ENCODE measurements at places on chromosomes 3 and 15.

GRCh38 chr3:39208463-39209055 is 16.2 kb upstream of the XIRP1 start:
- peak; percentile 20 for DNase-seq

DNA sequence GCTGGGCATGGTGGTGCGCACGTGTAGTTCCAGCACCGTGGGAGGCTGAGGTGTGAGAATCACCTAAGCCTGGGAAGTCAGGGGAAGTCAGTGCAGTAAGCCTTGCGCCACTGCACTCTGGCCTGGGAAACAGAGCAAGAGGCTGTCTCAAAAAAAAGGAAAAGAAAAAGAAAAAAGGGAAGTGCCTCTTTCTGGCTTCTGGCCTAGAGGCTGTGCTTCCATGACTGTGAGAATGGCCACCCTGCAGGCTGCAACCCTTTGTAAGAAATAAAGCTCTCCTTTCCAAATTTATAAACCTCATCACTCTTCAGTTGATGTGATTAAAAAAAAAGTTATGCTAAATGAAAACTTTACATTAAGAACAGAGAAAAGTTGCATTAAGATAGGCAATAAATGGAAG is 774.3 kb downstream of the TUSC7 start:
- DNase-seq = no peak

- peak; percentile 47 for DNase-seq
These were observed 187.1 kb upstream of the DNAJC19 start for GRCh38 chr3:181176601-181177000.

GRCh38 chr3:71392251-71392650 is 191.3 kb downstream of the FOXP1 start:
- DNase-seq = no peak

DNA sequence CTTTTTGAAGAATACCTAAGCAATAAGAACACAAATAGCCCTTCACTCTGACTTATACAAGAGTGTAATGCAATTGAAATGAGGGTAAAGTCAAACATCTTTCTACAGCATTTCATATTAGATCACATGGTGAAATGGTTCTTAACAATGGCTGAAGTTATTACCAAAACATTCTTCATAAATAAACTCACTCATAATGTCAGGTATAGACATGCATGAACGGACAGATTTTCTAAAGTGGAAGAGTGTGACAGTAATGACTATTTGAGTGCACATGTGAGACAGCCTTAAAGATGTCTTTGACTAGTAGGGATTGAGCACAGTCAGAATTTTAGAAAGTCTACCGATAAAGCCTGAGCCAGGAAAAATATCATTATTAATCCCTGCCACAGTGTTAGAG is 471.0 kb downstream of the ZPLD1 start:
- DNase-seq = no peak

GRCh38 chr3:29397406-29397805 is 116.5 kb downstream of the RBMS3 start:
- no peak for DNase-seq

DNA sequence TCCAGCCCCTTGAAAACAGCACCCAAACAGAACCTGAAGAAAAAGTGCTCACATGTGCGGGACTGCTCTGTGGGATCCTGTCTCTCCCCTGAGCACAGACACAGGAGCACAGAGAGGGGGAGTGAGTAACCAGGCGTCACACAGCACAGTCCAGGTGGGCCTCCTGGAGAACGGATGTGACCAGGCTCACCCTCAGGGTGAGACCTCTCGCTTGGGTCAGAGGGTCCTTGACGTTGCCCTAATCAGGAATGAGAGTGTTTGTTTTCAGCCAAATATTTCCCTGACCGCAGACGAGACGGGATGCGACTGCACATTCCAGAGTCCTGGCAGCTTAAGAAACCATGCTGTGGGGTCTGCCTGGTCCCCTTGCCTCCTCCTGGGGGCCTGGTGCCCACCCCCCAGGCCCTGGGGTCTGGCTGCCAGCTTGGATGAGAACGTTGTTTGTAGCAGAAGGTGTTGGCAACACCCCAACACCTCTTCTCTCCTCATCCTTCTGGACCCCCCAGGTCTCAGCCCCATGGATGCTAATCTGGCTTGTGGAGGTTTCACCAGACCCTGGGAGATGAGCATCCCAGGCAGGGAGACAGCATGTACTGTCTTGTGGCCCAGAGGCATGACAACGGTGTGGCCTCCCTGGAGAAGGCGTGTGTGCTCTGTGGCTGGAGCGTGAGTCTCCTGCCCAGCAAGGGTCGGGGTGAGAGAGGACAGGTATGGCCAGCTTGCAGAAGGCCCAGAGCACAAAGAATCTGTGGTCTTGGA is 42.1 kb upstream of the SLC6A6 start:
- no peak for DNase-seq

- no peak for DNase-seq
These were observed 359.7 kb upstream of the ROPN1 start for GRCh38 chr3:124351430-124352148.

- no peak for DNase-seq
These were observed 151.3 kb downstream of the ADAM10 start for GRCh38 chr15:58597943-58598828.

DNA sequence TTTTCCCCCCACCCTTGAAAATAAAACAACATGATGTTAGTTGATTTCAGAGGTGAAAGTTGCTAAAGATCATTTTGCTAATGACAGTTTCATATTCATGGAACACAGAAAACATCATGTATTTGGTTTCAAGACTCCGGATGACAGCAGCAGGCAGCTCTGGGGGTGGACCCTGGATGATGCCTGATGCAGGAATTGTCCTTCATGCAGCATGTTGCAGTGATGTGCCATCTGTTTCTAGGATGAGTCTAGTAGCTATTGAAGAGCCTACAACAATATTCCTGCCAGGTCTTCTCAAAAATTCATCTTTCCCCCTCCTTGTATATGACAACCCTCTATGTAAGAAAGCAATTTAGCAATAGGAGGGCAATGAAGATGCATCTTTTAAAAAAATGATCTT is 108.3 kb downstream of the SV2B start:
- DNase-seq = no peak

DNA sequence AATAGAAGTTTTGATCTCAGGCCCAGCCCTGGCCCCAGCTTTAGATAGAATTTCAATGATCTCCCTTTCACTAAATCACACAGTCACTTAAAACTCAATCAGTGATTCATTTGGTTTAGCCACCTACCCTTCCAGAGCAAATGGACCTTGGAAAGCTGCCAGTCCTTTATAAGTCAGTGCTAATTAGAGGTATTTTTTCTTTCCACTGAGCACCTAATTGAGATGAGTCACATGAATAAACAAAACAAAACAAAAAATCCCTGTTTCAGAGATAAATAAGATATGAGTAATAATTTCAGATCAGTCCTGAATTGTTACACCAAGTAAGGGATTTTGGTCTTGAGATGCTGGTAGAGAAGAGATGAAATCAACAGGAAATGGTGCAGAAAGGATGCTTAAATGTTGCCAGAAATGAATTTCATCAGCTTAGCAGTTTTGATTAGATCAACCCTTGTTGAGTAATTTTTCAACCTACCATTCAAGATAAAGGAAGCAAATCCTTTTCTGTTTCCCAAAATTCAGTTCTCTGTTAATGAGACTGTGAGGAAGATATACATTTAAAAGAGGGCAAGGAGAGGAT is 352.0 kb upstream of the COL8A1 start:
- DNase-seq = no peak

DNA sequence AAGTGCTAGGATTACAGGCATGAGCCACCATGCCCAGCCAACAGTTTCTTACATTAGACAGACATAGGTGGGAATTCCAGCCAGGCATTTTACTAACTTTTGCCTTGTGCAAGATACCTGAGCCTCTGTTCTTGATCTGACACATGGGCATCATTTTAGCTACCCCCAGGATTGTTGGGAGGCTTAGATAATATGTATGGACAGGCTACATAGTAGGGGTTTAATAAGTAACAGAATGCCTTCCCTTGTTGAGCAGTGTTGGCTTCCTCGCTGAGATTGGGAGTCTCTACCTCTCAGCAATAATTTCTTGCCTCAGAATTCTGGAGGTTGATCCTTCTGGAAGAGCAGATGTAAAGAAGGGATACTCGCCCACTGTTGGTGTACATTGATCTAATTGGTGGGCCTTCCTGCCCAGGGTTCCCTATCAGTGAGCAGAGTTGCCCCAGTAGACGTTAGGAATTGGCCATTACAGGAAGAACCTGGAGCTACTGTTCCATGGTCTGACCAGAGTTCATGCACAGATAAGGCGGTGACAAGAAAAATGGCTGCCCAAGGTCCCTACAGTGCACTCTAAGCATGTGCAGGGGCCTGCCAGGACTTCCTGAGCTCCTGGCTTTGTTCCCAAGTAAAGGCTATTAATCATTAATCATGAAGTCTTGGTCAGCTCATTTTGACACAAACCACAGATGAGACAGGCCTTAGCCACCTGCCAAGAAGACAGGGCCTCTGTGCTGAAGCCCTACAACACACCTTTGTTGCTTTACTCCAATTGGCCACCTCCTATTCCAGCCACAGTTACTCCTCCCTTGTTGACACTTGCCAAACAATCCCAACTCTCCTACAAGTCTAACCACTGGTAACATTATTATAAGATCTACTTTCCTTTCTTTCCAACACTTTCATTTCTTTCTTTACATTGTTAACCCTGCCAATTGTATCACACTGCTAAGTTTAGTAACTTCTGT is 5.0 kb upstream of the IL17RE start:
- DNase-seq = no peak

- DNase-seq = no peak
These were observed 397.8 kb downstream of the IGSF11 start for GRCh38 chr3:118636841-118637240.

- no peak for DNase-seq
These were observed 13.3 kb downstream of the HRH1 start for GRCh38 chr3:11167590-11167989.

DNA sequence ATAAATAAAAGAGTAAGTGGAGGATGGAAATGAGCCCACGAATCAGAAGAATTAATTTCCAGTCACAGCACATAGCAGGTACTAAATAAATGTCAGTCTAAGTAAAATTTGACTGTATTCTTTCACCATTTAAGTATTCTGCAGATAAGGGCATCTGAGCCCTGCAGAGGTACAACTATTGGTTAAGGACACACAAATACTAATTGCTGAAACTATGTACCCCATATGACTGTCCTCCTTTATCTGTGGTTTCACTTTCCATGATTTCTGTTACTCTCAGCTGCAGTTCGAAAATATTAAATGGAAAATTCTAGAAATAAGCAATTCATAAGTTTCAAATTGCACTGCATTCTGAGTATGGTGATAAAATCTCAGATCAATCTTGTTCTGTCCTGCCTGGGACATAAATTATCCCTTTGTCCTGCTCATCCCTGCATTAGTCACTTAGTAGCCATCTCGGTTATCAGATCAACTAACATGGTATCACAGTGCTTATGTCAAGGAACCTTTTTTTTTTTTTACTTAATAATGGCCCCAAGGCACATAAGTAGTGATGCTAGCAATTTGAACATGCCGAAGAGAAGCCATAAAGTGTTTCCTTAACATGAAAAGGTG is 95.1 kb downstream of the LSAMP start:
- no peak for DNase-seq

- no peak for DNase-seq
These were observed 54.6 kb downstream of the CCR4 start for GRCh38 chr3:33006081-33006480.

Measured in hematopoietic multipotent progenitor cell treated with erythropoietin and hydrocortisone succinate and interleukin-3 and kit ligand, for 17 days (in vitro differentiated cells).